ENCODE measurements at places on chromosomes 1 and 21.

DNA sequence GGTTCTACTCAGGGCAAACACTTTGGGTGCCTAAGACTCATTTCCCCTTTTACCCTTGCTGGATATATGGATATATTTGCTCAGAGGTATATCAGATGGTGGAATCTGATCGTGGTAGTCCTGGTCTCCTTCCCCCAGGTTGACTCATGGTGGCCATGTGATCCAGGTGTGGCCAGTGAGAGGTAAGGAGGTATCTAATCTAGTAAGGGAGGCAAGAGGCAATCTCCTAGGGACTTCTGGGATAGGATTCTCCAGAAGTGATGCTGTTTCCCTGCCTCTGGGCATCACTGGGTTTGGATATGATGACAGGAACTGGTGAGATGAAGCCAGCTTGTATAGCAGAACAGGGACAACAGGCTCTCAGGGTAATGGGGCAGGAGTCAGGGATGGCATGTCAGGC, 8.5 kb upstream of the DENND2D start:
- no peak for DNase-seq

GRCh38 chr1:73781251-73781650, 416.7 kb downstream of the LRRIQ3 start:
- DNase-seq, result no peak

DNA sequence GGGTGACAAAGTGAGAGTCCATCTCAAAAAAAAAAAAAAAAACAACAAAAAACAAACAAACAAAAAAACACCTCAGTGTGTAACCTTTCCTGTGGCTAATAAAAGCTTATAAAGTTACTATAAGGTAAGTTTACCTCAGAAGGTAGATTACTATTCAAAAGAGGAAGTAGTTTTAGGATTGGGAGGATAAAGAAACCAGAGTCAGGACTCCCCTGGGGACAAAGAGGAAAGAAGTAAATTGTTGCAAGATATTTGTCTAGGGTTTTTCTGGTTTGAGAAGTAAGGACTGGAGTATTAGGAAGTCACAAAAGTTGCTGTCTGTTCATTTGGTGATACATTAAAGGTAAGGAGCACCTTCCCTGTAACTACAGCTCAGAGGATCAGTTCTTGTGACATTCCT, 23.8 kb upstream of the CENPF start:
- no peak for DNase-seq

- DNase-seq, result no peak
These were observed 47.0 kb upstream of the ATF3 start for GRCh38 chr1:212561501-212561931.

DNA sequence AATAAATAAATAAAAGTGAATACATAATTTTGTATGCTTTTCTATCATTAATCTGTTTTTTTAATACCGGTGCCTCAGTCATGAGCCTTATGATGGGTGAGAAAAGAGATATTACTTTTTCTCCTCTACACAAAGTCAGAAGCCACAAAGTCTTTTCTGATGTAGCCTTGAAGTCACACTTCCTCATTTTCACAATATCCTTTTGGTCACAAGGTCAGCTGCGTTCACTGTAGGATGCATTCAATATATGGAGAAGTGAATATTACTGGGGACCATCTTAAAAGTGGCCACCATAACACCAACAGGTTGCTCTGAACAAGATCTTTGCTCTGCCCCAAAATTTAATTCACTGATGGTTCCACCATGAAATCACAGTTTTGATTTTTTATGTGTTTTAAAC, 83.3 kb upstream of the TNR start:
- no peak for DNase-seq

- no peak for DNase-seq
These were observed 48.6 kb upstream of the RGL1 start for GRCh38 chr1:183756326-183756725.

DNA sequence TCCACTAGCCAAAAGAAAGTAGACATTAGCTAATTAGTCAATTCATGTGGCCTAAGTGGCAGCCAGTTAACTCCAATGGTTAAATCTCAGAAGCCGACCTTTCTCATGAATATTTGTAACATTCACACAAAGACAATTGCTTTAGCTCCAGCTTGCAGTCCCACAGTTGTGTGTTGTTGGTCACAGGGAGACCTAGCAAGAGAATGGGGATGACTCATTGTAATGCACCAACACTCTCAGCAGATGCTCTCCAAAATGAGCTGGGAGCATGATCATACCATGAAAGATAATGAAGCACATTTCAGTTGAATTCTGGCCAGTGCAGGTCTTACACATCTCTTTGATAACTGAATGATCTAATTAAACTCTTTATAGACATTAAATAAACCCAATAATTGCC, 160.4 kb downstream of the HLX start:
- no peak for DNase-seq

DNA sequence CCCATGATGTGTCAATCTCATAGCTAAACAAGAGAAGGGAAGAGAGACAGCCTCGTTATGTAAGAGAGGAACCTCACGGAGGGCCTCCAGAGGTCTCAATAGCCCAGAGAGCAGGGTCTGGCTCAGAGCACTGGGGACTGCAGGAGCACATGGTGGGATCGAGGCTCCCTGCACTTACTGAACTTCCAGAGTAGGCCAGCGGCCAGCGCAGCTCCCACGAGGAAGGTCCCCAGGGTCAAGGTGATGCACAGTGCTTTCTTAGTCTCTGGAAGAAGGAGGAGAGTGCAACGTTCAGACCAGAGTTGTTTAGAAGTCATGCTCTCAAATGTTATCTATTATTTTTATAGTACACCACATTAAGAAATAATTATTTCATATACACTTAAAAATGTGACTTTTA, 18.6 kb downstream of the TMPRSS2 start:
- DNase-seq, result no peak

GRCh38 chr1:192256674-192257334, 60.0 kb upstream of the RGS21 start:
- DNase-seq, result no peak

- peak; percentile 43 for DNase-seq
These were observed 85.1 kb upstream of the RHOU start for GRCh38 chr1:228650141-228650540.

DNA sequence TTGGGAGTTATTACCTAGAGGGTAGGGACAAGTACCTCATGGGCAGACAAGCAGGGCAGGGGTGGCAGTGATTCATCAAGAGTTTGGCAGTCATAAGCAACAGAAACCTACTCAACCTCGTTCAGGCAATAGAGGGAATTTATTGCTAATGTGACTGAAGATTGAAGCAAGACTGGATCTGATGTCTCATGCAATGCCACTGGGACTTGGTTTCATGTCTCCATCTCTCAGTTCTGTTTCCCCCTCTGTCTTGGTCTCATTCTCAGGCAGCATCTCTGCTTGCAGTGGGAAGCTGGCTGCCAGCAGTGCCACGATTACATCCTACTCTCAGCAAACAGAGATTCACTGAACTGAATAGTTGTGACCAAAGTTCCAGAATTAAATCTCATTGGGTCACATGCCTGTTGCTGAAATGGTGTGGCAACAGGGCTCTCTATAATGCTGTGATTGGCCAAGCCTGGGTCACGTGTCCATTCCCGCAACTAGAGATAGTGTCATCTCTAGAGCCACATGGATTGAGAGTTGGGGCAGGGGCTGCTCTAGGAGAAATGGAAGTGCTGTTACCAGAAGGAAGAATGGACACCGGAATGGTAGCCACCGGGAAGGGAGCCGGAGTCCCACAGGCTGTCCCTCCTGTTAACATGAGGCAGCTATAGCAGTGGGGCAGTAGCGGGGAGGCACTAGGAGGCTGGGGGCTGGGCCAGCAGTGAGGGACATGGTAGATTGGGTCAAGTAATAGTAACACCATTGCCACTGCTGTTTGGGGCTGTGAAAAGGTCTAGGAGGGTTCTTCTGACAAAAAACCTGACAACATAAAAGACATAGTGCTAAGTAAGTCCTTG, 3.9 kb upstream of the CDC42 start:
- DNase-seq, result no peak

DNA sequence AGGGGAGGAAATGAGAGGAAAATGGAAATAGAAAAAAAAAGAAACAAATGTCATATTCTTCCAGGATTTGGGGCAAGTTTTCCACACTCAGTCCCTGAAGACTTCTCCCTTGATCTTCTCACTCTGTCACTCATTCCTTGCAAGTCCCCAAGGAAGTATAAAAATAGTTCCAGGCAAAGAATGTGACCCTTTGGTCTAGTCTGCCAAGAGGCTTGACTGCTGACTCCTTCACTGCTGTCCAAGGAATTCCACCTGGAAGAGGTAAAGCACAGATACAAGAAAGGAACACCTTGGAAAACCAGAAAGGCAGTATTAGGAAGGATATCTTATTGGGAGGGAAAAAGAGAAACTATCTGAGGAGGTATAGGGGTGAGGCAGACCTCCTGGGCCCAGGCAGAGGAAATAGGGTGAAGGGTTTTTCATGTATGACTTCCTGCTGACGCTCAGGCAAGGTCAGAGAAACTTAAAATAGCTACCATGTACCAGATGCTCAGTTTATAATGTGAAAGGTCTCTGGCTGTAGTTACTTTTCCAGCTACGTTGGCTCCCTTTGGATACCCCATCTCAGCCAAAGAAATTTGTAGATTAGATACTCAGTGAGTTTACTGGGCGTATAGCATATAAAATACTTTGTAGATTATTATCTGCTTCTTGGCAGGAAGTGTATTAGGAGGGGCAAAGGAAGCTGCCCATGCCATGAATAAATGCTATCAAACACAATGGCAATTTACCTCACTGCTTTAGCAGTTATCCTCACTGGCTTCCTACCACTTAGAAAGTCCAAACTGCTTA, 2.0 kb upstream of the GJA5 start:
- no peak for DNase-seq

DNA sequence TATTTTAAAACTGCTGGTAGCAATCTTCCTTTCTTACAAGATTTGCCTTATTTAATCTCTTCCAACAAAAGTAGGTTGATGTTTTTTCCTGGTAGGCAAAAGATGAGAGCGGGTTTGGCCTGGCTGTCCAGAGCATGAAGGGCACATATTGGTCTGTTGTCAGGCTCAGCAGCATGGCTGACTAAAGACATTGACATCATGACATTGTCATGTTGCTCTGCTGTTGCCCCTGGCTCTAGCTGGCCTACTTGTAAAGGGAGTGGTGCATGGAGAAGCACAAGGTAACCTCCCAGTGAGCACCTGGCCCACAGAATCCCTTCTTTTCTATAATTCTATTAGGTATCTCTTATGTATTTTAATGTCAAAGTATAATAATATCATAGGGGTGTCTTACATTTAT, 23.6 kb downstream of the GNPAT start:
- DNase-seq, result no peak

DNA sequence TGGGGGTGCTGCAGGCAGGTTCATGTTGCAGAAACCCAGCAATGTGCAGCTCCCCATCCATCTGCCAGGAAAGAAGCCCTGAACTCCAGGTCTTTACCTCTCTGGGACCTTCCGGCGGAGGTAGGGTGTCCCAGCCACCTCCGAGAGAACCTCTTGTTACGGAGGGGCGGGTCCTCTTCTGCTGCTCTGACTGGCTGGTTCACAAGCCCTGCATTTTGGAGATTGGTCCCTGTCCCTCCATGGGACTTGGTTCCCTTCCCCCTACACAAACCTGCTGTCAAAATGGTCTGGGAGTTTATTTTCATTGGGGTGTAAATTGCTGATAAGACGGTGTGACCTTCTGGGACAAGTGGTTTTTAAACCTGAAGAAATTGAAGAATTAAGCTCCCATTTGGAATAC, 8.0 kb upstream of the CELSR2 start:
- DNase-seq, result no peak

Measured in CD8-positive, alpha-beta memory T cell (primary cell).